NCI-H2081 treated with DMSO at 0.1 percent for 48 hours (cell line): ENCODE measurements at places on chromosomes 6 and 20.

- DNase-seq = no peak
Observed at GRCh38 chr6:12570461-12571030, 146.0 kb upstream of the PHACTR1 start.

DNA sequence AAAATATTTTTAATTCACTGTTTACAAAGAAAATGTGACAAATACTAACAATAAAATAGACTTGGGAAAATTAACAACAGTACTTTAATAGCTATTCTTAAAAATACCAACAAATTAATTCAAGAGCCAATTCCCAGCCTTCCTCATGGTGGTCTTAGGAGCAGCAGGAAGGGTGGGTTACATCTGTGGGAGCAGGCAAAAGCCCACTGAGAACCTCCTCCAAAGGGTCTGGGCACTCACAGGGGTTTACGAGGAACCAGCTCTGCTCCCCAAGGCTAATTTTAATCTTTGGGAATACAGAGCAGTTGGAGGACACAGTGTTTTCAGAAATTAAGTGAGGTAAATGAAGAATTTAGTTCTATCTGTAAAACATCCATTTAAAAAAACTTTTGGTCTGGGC, 10.2 kb downstream of the SOD2 start:
- no peak for DNase-seq

- DNase-seq = no peak
Observed at GRCh38 chr6:152085451-152085921, 278.0 kb downstream of the ESR1 start.

DNA sequence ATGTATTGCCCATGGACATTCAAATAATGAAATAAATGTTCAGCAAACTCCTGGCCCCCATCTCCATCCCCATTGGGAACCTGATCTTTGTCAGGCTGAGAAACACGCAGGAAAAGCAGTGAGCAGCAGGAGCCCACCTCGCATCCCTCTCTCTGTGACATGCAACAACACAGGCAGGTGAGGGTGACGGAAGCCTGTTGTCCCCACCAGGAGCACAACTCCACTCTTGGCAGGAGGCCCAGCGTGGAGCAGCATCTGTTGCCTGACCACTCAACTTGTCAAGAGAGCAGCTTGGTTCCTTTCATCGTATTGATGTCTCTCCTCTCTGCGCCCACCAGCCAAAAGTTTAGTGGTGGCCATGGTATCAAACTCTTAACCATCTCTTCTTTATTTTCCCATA, 586.9 kb upstream of the ARID1B start:
- no peak for DNase-seq

GRCh38 chr6:155311086-155311485, 3.2 kb downstream of the TFB1M start:
- DNase-seq = no peak
